ENCODE measurements at places on chromosomes 4 and X. TPM values are rescaled to one million over a fixed set of nuclear protein-coding genes. Genes with fewer than 3 reads are reported as not detected.
A peak's percentile ranks its signal among the peaks of the same experiment; 100 is the strongest.

The SPRY1 gene
- total RNA-seq: 76.0 TPM

DNA sequence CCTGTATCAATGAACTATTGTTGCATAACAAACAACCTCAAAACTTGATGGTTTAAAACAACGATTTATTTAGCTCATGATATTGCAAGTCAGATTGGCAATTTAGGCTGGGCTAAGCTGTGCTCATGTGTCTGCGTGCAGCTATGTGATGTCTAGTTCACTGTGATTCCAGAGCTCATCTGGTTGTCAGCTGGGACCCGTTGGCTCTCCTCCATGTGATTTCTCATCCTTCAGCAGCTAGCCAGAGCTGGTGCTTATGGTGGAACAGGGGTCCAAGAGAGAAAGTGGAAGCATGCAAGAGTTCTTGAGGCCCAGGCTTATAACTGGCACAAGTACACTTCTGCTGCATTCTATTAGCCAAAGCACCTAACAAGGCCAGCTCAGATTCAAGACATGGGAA is 28.8 kb upstream of the TRPC3 start:
- no peak for ATAC-seq

DNA sequence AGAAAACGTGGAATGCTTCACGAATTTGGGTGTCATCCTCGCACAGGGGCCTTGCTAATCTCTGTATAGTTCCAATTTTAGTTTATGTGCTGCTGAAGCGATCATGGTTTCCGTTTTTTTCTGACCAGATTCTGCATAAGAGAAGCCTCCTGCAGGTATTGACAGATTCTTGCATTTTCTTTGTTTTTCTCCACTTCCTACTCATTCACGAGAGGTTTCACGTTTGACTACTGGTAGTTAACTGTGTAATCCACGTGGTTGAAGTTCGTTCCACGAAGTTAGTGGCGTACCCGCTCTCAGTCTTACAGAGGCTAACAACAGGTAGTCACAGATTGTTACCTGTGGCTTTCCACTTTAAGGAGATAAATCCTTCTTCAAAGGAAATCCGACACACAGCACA is 12.1 kb upstream of the TRIML2 start:
- no peak for ATAC-seq

GRCh38 chrX:40012039-40012867 is 85.5 kb downstream of the BCOR start:
- peak; percentile 46 for ATAC-seq

GRCh38 chrX:133533249-133533648 is 118.0 kb upstream of the GPC4 start:
- ATAC-seq: no peak

GRCh38 chr4:139243448-139244365 is 36.3 kb downstream of the MGARP start:
- no peak for ATAC-seq
